Fibroblast of villous mesenchyme (primary cell): ENCODE measurements at places on chromosomes 4 and X. TPM values are rescaled to one million over a fixed set of nuclear protein-coding genes. Genes with fewer than 3 reads are reported as not detected.

- DNase-seq: peak; percentile 5
Observed at GRCh38 chr4:109703664-109704361, 568 bp upstream of the CASP6 start.

- no peak for DNase-seq
Observed at GRCh38 chr4:98625920-98626319, 32.5 kb downstream of the TSPAN5 start.

GRCh38 chr4:61036071-61036684 lies 163.9 kb upstream of the ADGRL3 start:
- no peak for DNase-seq

Gene SLC2A9
- total RNA-seq: 0.43 and 0.97 TPM in 2 replicates

Gene H2BW2
- total RNA-seq: not detected in 2 replicates

- DNase-seq: no peak
Observed at GRCh38 chr4:151407466-151408379, 1.3 kb upstream of the FHIP1A start.
